Cerebellum (tissue), 4 donors: ENCODE measurements at places on chromosomes 3 and 15. TPM values are rescaled to one million over a fixed set of nuclear protein-coding genes. Genes with fewer than 3 reads are reported as not detected.

DNA sequence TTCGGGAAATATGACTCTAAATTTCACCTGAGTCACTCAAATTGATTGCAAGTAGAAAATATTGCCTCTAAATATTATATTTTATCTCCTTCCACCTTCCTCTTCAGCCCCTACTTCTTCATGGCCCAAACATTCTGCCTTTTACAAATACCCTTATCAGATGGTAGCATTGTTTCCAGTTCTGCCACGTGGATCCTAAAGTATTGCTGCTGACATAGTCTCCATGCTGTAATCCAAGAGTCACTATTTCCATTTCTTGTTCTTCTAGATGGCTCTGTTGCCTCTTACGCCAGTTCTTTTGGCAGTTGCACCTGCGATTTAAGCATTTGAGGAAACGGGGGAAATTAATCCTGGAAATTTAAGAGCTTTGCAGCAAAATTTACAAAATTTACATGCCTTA is 13.6 kb downstream of the LMOD3 start:
- no peak for DNase-seq

Gene WNT7A
- 5.4 TPM for total RNA-seq

Gene ANKDD1A
- total RNA-seq = 12.2 TPM

GRCh38 chr3:157590273-157590672 is 87.1 kb upstream of the VEPH1 start:
- no peak for DNase-seq

DNA sequence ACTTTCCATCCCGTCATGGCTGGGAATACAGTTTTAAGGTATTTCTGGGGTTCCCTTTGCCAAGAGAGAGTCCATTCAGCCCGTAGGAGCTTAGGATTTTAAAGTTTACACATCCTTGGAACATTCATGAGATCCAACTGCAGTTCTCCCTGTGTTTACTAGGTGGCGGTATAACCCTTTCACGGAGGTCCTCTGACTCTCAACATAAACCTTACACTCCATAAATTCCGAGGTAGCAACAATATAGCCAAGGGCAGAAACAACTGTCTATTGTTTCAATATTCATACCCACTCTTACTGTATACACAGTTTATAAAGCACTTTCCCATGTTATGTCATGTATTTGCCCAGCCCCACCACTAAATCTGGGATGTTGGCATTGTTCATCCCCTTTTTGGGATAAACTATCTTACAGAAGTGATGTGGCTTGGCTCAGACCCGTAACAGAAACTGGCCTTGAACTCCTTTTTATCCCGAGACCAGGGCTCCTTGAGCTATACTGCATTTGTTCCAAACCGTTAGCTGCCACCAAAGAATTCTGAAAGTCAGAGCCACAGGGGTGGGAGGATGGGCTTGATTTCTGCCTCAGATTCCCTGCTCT is 69.2 kb upstream of the COL6A5 start:
- DNase-seq = peak; percentile 11

DNA sequence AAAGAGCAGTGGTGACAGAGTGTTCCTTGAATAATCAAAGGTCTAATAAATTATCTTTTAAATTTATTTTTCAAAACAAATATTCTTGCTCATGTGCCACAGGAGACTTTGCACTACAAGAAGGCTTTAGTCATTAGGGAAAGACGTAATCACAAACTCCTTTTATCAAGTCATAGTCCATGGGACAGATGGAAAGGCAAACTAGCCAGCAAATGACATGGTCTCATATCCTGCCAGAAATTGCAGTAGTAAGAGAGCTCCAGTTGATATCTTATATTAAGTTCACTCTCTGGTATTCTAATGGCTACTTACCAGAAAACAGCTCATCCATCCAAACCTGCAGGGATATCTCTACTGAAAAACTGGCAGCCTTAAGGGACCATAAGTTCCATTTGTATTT is 225.0 kb upstream of the TP63 start:
- DNase-seq = no peak

Gene GOLGA8K
- total RNA-seq = 0.64 TPM

DNA sequence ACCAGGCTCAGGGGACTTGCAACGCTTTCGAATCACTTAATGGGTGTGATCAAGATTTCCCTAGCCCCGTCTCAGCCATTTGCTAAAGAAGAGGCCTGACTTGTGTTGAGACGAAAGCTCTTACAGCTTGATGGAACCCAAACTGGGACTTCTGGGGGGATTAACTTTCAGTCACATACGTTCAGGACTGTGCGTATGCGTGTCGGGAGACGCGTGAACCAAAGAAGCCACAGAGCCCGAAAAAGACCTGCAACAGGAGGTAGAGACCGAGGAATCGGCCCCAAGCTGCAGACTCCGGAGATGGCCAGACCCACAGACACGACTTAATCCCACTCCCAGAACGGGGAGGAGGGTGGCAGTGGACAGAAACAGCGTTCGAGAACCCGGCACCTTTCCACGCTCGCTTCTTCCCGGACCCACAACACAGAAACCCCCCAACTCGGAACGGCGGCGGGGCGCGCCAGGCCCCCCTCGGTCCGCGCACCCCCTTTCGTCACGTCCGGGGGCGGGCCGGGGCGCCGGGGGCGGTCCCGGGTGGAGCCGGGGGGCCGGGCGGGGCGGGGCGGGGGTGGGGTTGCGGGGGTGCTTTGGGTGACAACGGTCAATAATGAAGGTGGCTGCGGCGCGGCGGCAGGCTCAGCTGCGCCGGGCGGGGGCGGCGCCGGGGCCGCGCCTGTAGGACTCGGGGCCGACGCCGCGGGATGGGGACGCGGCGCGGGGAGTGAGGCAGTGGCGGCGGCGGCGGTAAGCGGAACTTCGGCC is at the start of gene ATP11B:
TSS of gene ATP11B (plus strand) at position 604 of the 762 bp plus-strand sequence. CDS start 256 bp downstream, outside the sequence.
- peak; percentile 94 for DNase-seq

Gene EXD1
- total RNA-seq = 0.09 TPM

- no peak for DNase-seq
Observed at GRCh38 chr3:45258317-45258716, 32.2 kb upstream of the TMEM158 start.

Gene ZNF860
- total RNA-seq = 1.8 TPM

DNA sequence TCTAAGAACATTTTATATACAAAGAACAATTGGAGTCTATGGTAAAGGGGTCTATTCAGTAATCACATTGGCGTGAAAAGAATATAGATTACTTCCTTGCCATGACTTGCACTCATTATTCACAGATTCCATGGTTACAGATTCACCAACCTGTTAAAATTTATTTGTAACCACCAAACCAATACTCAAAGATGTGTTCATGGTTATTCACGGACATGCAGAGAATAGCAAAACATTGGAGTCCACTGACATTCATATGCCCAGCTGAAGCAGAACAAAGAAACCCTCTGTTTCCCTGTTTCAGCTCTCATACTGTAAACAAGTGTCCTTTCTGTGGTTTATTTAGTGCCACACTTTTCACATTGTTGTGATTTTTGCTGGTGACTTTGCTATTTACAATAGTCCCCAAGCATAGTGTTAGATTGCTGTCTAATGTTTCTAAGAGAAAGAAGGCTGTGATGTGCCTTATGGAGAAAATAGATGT is 185.8 kb upstream of the TTC14 start:
- DNase-seq = no peak

Gene GRIP2
- 4.2 TPM for total RNA-seq

DNA sequence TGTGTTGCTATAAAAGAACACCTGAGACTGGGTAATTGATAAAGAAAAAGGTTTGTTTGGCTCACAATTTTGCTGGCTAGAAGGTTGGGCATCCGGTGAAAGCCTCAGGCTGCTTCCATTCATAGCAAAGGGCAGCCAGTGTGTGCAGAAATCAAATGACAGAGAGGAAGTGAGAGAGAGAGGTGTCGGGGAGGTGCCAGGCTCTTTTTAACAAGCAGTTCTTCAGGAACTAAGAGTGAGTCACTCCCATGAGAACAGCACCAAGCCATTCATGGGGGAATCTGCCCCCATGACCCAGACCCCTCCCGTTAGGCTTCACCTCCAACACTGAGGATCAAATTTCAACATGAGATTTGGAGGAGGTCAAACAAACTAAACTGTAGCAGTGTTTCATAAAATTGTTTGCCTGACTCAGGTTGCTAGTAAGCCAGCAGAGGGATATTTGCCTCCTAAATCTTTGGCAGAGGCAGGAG is 4.5 kb upstream of the PARP15 start:
- DNase-seq = no peak

Gene ADAMTS7
- 25.9 TPM for total RNA-seq

- DNase-seq = no peak
Observed at GRCh38 chr3:69697381-69697780, 41.9 kb upstream of the MITF start.

GRCh38 chr3:28042095-28042635 is 199.3 kb upstream of the CMC1 start:
- no peak for DNase-seq

Gene PAK2
- 38.3 TPM for total RNA-seq

GRCh38 chr3:12948891-12949711 is 107.7 kb upstream of the RPL32 start:
- DNase-seq = no peak

DNA sequence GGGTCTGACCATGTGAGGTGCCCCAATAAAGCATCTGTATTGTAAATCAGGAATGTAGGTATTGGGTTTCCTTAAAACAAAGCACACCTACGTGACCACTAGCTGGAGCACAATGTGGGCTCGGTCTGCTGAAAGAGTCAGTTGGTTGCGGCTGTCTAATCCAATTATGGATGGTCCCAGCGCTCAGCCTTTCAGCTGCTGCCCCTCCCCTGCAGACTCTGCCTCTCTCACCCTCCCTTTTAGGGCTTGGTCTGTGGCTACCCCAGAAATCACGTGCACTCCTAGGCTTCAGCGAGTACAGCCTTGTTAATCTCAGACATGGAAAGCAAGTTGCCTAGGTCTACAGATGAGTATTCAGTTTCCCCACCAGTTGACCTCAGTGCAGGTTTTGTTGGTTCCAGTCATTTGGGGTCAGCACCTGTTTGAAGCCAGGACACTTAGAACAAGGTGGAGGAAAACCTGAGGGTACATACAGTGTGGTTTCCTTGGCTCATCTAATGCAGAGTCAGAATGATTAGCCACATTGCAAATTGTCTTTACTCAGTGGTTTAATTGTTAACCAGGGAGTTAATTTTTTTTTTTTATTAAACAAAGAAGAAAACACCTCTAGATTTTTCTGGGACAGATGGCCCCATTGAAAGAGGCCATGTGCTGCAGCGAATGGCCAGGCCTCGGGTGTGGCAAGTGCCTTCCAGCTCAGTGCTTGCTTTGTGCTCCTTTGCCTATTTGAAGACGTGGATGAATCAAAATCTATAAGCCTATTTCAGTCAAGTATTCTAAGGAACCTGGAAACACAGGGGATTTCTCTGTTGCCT is 137.7 kb downstream of the IGF1R start:
- no peak for DNase-seq

GRCh38 chr3:129476586-129476985 is 36.6 kb downstream of the IFT122 start:
- DNase-seq = no peak

DNA sequence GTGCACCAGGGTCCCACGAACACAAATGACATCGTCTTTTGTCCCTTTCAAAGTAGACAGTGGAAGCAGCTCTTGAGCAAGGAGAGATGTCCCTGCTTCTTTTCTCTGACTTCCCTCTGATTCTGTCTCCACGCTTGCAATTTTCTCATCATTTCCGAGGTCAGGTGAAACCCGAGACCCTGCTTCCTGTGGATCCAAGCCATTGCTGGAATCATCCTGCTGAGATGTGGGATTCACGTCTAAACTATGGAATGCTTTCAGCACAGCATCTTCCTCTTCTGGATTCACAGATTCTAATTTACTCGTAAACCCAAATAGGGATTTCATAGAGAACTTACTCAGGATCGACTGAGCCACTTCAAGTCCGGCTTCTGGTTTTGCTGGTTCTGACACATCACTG is 127.1 kb downstream of the FMN1 start:
- no peak for DNase-seq

- peak; percentile 23 for DNase-seq
Observed at GRCh38 chr15:34721802-34722438, 32.9 kb downstream of the GJD2 start.

- no peak for DNase-seq
Observed at GRCh38 chr15:96285305-96285704, 45.2 kb upstream of the NR2F2 start.

GRCh38 chr15:69509131-69509530 is 56.5 kb downstream of the RPLP1 start:
- no peak for DNase-seq

DNA sequence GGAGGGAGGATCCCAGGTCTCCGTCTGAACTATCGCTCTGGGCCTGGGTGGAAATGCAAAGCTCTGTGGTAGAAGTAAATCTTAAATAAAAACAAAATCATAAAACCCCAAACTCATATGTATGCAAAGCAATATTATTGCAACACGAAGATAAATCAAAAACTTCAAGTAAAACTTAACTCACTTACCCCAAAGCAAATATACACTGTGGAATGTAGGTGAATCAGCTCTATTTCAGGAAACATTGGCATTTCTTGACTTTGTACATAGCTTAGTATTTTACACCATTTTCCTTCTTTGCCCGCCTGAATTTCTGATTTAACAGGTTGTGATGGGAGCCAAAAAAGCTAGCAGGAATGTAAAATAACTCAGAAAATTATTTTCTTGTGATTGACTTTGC is 126.2 kb downstream of the TPRG1 start:
- no peak for DNase-seq

Gene RHCG
- total RNA-seq = 1.3 TPM

DNA sequence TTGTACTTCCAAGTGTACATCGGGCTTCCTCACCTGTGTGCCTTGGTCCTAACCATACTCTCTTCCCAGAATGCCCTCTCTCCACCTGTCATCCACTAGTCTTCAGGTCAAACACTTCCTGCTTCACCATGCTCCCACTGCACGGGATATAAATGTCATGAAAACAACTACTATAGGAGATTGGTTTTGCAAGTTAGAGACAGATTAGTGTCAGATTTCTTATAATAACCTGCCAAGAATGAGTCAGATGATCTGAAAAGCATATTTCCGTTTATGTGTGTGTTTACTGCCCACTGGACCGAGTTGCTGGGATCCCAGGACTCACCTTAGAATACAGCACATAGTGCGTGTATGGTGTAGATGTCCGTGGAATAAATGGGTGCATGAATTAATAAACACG is 21.4 kb downstream of the PLA1A start:
- no peak for DNase-seq

DNA sequence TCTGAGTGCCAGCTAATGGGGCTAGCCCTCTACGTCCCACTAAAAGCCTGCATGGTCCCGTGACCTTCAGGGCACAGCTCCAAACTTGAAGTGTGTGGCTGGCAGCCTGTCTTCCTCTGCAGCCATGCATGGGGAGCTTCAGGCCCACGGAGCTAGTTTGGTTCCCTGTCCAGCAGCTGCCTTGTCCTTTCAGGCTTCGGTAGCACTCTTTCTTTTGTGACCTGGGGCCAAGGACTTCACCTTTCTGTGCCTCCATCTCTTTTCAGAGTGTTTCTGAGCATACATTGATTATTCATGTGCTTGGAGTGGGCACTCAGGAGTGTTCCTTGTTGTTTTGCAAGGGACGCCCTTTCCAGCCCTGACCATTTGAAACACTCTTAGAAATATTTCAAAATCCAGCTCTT is 155.2 kb downstream of the DNAJB8 start:
- DNase-seq = no peak

DNA sequence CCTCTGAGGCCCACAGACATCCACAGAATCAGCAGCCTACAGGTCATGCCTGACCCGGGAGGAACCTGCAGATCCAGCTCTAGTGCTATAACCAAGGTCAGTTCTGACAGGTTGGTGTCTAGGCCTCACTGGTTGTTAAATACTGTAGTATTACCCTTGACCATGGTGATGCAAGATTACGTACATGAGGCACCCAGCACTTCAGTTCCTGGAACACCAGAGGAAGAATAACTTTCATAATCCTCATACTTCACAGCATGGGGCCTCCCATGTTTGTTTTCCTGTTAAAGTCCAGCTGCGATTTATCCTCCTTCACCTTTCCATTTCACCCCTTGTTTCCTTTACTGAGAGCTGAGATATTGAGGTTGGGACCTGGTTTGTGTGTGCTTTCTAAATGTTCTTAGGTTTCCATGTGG is 34.4 kb upstream of the GLCE start:
- no peak for DNase-seq
